ENCODE measurements at places on chromosomes 16 and 17.
A peak's percentile ranks its signal among the peaks of the same experiment; 100 is the strongest.

DNA sequence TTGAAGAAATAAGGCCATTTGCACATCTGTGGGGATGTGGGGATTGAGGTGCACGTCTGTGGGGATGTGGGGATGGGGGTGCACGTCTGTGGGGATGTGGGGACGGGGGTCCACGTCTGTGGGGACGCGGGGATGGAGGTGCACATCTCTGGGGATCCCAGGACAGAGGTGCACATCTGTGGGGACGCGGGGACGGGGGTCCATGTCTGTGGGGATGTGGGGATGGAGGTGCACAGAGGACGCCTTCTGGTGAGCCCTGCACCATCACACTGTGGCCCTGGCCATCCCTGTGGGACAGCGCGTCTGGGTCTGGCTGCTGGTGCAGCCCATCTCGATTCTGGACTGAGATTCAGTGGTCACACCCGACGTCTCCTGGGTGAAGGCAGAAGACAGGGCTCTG is 161.4 kb downstream of the LAT start:
- DNase-seq = no peak

GRCh38 chr16:4373909-4374742 is 2.5 kb downstream of the VASN start:
- no peak for DNase-seq

DNA sequence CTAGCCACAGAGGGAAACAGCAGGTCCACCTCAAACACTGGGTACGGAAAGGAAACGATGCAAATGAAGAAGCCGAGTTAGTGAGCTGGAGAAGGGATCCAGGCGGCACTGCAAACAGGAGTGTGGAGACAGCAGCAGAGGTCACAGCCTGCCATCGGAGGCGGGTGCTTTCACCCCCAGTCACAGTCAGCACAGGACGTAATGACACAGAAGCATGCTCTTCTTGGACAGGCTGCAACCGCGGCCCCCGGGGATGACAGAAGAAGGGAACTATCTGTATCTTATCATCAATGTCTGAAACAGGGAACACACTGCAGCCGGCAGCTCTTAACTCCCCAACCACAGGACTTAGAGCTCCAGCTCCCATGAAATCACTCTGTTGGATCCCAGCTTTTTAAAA is 16.1 kb upstream of the SLC38A8 start:
- no peak for DNase-seq

- no peak for DNase-seq
Measured at GRCh38 chr17:12438813-12439586, 226.7 kb upstream of the MYOCD start.

DNA sequence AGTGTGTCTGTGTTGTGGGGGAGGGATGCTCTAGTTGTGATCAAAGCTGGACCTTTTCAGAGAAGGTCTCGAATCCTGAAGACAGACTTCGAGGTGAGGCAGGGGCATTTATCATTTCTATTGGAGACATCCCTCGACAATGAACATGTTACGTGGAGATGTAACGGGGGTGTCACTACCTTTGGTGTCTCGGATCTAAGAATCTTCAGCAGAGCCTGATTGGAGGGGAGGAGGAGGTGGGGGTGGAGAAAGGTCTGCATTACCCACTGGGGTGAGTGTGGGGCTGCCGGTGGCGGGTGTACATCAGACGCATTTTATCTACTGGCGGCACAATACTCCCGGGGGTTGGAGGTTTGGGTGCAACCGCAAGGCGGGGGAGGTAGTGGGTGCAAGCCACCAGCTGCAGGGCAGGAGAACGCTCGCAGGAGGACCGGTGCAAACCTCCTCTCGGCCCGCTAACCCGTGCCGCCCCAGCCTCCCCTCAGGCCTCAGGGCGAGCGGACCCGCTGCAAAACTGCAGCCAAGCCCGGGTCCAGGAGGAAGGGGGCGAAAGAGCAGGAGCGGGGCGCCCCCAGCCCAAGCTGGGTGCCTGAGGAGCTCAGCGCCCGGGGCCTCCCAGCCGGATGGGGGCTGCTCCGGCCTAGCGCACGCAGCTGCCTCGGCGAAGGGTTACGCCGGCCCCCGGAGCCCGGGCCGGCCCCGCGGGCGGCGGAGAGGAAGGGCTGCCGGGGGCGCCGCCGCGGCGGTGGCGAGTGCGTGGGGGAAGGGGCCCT is 735 bp downstream of the ZNF652 start:
- peak; percentile 41 for DNase-seq

DNA sequence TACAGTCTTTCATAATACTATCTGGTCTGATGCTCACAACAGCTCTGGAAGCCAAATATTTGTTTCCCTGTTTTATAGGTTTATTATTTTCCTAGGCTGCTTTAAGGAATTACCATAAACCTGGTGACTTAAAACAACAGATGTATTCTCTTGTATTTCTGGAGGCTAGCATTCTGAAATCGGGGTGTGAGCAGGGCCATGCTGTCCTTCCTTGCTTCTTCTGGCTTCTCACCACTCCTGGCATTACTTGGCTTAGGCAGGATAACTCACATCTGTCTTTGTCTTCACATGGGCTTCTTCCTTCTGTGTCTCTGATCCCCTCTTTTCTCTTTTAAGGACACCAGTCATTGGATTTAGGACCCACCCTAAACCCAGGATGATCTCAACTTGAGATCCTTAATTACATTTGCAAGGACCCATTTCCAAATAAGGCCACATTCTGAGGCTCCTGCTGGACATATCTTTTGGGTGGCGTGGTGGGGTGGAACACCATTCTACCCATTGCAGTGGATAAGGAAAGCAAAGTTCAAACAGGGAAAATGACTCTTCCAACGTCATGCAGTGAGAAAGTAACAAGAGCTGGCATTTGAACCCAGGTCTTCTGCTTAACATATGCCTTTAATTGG is 39.2 kb upstream of the TBX2 start:
- no peak for DNase-seq

- DNase-seq = no peak
Measured at GRCh38 chr16:76441391-76441790, 164.2 kb downstream of the CNTNAP4 start.

- DNase-seq = no peak
Measured at GRCh38 chr16:5323284-5324141, 225.9 kb upstream of the EEF2KMT start.

DNA sequence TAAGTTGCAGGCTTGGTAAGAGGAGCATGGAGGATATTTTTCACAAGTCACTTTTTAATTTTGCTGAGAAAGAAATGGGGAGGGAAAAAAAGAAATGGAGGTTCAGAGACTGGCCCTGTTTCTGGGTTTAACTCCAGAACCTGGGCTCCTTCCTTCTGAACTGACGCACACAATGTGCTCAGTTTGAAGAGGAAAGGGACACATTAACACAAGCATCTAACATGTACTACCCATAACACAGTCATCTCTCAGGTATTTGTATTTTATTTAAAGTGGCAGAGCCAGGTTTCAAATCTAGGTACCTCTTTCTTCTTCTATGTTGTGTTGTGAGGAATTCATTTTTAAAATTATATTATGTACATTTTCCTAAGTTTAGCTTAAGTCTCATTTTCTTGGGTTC is 5.3 kb upstream of the TMEM100 start:
- no peak for DNase-seq

GRCh38 chr17:46732754-46733398 is 85.6 kb downstream of the WNT3 start:
- no peak for DNase-seq

DNA sequence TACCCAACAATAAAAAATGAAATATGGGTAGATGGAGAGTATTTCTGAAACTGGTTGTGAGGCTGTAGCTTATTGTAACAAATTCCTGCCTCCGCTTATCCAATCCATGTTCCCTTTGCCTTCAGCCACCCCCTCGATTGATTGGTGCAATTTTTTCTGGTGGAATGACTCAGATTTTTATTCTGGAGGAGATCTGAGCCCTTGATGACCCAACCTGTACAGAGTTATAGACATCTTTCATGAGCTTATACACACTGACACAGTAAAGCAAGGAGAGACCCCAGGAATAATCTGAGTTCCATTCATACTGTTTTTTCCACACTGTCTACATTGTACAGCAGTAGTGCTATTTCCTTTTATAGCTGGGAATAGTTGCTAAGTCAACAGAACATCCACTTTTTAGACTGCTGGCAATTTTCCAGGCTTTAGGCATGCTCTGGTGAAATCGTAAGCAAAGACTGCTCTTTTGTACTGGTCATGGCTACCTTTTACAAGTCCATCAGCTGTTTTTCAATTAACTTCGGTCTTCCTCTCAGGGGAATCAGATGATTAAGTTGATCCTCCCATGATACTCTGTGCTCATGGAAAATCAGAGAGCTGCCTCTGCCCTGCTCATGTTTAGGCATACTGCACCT is 30.1 kb downstream of the CCL4 start:
- DNase-seq = no peak

DNA sequence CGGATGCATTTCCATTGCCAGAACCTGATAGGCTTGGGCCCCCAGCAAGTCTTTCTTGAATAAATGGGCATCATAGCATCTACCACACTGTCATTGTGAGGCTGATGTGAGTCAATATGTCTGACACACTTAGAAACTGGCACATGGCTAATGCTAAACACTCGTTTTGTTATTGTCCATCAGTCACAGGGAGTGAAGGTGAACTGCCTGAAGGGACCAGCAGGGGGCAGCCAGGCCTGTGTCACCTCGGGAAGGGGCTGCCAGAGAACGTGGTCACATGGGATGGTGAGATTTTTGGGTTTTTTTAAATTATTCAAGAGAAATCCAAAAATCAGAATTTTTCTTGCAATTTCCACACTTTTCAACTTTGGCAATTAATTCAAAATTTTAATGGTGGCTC is 831 bp upstream of the RCVRN start:
- DNase-seq = peak; percentile 61

DNA sequence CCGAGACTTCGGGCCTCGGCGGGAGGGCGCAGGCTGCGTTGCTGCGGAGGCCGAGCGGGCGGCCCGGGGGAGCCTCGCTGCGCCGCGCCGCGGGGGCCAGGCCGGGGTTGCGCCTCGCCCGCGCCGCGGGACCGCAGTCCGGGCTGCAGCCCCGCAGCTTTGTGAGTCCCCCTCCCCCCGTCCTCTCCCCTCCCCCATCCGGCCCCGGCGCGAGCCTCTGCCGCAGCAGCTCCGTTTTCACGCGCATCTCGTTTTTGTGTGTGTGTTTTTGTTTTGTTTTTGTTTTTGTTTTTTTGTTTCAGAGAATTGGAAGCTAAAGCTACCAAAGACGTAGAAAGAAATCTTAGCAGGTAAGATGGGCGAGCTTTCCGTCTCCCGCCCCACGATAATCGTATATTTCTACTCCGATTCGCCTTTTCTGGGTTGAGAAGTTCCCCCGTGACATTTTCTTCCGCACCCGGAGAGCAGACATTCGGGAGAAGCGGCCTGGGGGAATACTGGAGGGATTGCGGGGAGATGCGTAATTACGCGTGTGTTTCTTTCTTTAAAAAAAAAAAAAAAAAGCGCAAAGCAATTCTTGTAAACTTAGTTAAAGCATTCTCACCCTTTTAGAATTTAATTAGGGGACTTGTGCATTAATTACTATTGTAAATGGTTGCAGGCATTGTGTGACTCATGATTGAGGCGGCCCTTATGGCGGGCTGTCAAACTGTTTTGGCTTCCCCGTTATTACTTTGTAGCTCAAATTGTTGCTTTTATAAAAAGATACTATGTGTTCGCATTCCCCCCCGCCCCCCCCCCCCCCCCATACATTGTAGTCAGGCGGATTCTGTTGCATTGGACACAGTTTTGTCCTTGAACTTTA is 732 bp downstream of the TNRC6A start:
- peak; percentile 29 for DNase-seq

DNA sequence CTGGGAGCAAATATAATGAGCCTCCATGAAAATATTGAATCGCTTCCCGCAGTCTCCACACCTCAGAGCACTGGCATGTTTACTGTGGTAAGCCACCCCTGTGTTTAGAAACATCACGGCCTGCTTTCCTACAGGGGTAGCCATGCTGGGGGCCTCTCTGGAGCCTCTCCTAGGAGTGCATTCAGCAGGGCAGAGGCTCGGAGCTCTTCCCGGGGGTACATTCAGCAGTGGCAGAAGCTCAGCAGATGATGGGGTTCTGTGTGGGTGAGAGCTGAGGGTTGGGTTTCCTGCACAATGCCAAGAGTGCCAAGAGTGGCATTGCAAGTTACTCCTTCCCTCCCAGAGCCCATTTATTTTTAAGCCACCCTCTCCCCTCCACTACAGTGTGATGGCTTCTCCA is 386.6 kb downstream of the SEC14L1 start:
- no peak for DNase-seq

- no peak for DNase-seq
Measured at GRCh38 chr17:33701910-33702309, 408.8 kb upstream of the ASIC2 start.

- no peak for DNase-seq
Measured at GRCh38 chr17:70622368-70623260, 453.3 kb downstream of the KCNJ2 start.

GRCh38 chr17:71502443-71502842 is 618.4 kb upstream of the SOX9 start:
- DNase-seq = no peak

DNA sequence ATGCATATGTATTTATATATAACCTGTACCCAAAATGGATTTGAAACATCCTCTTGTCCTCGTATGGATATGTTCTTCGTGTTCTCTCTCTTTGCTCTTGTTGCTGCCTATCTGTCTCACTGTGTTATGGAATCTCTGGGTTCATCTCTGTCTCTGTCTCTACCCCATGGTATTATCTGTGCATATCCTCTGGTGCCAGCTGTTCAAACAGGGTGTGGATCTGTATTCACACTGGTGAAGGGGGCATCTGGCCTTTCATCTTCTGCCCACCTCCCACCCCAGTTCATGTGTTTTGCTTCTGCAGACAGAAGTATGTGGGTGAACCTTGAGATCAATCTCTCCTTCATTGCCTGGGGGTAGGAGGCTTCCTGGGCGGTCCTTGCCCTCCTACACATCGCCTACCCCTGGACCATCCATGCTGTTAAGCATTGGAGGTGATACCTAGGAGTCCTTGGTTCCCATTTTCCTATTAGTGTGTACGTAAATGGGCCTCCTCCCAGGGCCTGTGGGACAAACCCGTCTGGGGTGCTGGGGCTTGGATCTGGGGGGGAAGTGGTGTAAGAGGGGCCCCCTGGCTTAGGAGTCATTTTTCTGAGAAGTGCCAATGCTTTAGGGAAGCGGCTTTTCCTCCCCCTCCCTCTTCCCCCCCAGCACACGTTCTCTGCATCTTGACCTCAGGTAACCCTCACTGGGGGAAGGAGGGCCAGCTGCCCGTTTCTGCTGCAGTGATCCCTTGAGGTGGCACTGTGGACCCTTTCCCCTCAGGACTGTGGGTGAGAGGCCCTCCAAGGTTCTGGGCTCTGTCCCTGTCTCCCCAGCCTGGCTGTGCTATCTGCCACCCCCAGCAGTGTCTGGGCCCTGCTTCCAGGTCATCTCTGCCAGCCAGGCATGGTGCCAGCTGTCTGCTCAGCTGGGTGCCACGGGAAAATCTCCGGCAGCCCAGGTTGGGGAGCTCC is 21.1 kb downstream of the RARA start:
- DNase-seq = no peak

DNA sequence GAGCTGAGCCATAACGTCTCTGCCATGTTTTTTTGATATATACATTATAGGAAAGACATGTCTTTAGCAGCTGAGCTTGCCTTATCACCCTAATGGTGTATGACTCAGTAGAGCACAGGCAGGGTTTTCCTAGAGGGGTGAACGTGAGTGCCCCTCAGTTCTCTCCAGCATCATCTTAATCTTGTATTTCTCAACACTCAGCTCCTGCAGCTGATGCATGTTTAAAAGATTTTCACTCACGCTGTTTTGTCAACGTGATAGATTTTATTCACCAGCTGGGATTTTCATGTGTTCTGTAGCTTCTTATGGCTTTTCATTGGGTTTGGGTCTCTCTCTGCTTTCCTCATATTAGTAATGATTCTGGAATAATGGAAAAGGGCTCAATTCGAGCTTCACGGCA is 186.0 kb upstream of the PMFBP1 start:
- DNase-seq = no peak
